ENCODE measurements at places on chromosomes 7 and 10.
A peak's percentile ranks its signal among the peaks of the same experiment; 100 is the strongest.

DNA sequence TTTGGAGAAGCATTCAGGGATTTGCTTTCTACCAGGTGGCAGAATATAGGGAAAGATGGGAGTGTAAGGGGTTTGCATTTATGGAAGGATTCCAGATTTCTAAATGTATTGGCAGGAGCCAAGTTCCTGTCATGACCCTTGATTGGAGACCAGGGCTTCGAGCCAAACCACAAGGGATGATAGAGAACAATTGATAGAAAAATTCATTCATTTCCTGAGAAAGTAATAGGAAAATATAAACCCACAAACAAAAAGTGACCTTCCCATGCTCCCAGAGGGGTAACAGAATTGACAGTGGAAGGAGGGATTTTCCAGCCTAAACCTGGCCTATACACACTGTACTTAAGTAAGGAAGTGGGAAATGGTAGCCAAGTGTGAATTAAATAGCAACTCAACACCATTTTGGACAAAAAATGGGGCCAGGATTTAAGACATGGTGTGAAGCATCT is 22.4 kb upstream of the IFIT2 start:
- DNase-seq, result no peak

DNA sequence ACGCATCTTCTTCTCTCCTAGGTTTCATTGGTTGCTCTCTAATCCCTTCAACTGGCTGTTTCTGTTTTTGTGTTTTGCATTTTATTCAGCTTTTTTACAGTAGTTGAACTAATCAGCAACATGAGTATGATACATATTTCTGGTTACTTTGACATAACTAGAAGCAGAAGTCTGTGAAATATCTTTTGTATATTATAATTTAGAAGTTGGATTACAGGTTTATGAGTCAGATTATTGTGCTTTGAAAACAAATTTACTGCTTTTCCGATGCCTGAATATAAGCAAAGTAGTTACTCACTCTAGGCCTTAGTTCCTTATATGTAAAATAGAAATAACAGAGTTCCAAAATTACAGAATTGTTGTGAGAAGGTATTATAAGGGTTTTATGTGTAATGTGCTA is 96.2 kb upstream of the MEOX2 start:
- DNase-seq, result no peak

DNA sequence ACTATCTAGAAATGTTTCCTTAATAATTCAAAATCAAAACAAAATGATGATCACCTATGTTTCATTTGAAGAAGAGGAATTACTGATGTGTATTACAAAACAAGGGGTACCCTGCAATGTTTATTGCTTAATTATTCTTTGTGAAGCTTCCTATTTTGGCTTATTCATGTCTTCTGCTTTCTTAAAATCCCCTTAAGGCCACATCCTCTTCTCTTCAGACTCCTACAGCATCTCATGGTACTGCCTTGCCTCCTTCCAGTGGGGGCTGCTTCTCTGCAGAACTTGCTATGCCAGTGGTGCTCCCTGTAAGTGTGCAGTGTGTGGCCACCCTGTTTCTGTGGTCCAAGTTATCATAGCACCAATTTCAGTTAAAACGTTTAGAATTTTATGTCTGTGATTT is 35.0 kb downstream of the CCDC146 start:
- no peak for DNase-seq

GRCh38 chr10:89079961-89080360 is 89.4 kb downstream of the FAS start:
- DNase-seq, result no peak

- peak; percentile 5 for DNase-seq
These were observed 12.0 kb downstream of the IFIT5 start for GRCh38 chr10:89426230-89426868.

DNA sequence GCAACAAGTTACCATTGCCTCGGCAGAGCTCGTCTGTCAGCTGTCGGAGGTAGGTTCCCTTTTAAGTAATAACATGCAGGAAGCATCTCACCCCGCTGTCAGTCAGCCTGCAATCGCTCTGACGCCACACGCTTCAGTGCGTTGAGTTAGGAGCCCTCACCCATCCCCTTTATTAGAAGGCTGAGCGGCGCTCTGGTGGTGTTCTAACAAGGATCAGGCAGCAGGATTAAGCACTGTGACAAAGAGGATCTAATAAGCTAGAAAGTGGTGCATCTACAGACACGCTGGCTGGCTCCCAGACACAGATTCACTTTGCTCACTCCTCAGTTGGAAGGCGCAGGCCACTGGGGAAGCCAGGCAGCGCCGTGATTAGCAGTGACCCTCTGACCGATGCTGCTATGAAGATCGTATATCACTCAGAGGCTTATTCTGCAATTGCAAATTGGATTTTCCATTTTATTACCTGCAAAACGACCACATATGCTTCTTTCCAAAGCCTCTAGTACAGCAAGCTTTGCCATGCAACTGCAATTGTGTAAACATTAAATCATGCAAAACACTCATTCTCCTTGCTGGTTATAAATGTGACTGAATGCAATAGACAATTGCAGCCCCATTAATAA is 117.7 kb downstream of the RSU1 start:
- no peak for DNase-seq

- DNase-seq, result no peak
These were observed 250.4 kb upstream of the FZD8 start for GRCh38 chr10:35892526-35892925.

DNA sequence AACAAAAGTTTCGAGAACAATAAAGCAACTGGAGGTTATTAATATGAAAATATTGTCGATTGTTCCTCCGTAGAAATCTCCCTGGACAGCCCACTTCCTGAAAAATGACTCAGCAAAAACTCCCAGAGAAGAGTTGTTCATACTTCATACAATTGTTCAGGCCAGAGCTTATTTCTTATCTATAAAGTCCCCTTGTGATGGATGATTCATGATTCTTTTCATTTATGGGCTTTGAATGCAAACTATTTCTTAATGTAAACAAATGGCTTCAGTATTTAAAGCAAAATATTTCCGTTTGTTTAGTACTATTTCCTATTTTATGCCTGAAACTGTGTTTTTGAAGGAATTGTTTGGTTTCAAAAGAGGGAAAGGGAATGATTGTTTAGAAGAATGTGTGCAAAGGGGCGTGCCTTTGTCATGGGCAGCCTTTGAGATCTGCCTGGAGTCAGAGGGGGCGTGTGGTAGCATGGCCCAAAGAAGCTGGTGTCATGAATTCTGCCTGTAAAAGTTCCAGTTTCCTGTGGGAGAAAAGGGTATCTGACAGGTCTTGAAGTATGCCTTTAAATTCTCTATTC is 26.2 kb upstream of the EXOC6 start:
- DNase-seq, result no peak

DNA sequence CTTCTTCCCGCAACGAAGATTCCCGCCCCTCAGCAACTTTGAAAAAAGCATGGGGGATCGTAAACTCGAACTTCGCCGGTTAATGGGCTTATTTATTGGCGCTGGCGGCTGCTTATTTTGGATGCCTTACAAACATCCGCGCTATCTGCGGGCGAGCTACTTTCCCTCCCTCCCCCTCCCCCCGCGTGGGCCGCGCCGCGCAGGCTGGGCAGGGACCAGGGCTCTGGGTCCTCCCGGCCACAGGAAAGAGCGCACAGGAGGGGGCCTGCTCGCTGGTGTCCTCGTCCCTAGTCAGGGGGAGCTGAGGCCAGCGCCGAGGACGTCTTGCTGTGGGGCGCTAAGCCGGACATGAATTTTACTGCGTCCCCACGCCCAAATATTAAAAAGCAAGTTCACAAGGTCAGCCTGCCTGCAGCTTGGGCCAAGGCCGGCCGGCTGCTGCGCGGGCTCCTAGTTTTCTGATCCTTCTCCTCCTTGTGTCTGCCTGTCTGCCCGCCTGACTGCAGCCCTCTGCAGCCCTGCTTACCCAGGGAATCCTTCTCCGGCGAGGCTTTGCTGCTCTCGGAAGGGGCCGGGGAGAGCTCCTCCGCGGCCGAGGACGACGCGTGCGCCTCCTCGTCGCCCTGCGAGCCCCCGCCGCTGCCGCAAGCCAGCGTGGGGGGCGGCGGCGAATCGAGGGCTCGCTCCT is 1.2 kb downstream of the HOXA10 start:
- DNase-seq, result no peak

GRCh38 chr7:102953406-102953805 is 40.6 kb downstream of the LRRC17 start:
- DNase-seq, result no peak

GRCh38 chr10:63720072-63720537 is 198.9 kb downstream of the REEP3 start:
- peak; percentile 1 for DNase-seq

GRCh38 chr7:47078241-47078640 is 503.7 kb downstream of the TNS3 start:
- no peak for DNase-seq

DNA sequence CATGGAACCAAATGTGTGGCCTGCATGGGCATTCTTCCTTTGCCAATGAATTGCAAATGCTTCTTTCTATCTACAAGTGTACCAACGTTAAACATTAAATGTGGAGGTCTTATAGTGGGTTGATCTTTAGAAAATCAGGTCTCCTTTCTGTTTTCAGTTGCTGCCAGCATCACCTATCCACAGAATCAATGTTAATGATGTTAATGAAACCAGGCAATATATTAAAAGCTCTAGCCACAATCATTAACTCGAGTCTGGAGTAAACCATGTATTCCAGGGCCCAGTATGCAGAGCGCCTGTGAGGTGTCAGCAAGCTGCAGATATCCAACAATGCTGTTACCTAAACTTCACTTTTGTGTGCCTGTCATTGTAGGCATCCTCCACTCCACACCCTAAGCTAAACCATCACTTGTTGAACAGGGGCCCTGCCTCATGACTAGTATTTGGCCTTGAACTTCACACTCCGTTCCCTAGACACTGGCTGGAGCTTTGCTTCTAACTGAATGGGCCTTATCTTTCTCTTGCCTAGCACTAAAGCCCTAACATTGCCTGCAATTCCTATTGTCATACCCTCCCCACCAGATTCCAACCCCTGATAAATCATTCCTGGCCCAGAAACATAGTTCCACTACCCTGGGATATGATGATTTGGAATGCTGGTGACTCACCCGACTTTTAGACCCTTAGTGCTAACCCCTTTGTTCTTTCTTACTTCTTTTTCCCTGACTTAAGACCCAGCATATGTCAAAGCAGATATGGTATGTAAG is 24.3 kb upstream of the ITGB8 start:
- DNase-seq, result no peak

- no peak for DNase-seq
These were observed 516.7 kb upstream of the CELF2 start for GRCh38 chr10:10500937-10501336.

- no peak for DNase-seq
These were observed 22.1 kb upstream of the PRKG1 start for GRCh38 chr10:51052163-51052562.

GRCh38 chr10:11249808-11250195 is 232.1 kb downstream of the CELF2 start:
- DNase-seq, result no peak
